ENCODE measurements at places on chromosomes 13 and 19. TPM values are rescaled to one million over a fixed set of nuclear protein-coding genes. Genes with fewer than 3 reads are reported as not detected.

KCNN4 gene
- not detected for polyA plus RNA-seq

PLPP2 gene
- polyA plus RNA-seq: not detected

ZNF559 gene
- polyA plus RNA-seq: 7.4 TPM

MAST1 gene
- polyA plus RNA-seq: 3.9 TPM

EPSTI1 gene
- polyA plus RNA-seq: 11.1 TPM

KLHL1 gene
- polyA plus RNA-seq: not detected

FAM216B gene
- not detected for polyA plus RNA-seq

ZNF563 gene
- polyA plus RNA-seq: 5.0 TPM
